ENCODE measurements at places on chromosomes 1 and 21.

GRCh38 chr1:229161740-229162139 is 109.2 kb upstream of the RAB4A start:
- DNase-seq, result no peak

- DNase-seq, result no peak
Observed at GRCh38 chr1:76124196-76124595, 49.6 kb downstream of the ST6GALNAC3 start.

GRCh38 chr1:44685881-44686280 is 11.4 kb downstream of the ARMH1 start:
- DNase-seq, result no peak

DNA sequence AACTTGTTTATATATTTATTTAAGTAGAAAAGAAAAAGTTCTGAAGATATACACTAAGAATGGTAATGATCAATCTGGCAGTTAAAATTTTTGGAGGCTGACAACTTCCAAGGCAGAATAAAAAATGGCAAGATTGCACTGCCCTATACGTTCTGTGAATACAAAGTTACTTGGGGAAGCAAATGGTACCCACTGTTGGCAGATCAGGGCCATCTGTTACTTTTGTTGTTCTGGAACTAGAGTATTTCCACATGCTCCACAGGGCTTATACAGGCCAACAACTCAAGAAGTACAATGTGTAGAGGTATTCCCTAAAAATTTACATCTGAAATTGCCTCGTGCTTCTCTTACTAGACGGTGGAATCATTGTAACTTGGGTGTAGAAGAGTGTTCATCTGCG is 53.2 kb downstream of the AHCTF1 start:
- no peak for DNase-seq

GRCh38 chr21:43300496-43301408 is 126.2 kb downstream of the SIK1 start:
- peak; percentile 33 for DNase-seq

- DNase-seq, result no peak
Observed at GRCh38 chr1:166122873-166123466, 43.8 kb downstream of the FAM78B start.

DNA sequence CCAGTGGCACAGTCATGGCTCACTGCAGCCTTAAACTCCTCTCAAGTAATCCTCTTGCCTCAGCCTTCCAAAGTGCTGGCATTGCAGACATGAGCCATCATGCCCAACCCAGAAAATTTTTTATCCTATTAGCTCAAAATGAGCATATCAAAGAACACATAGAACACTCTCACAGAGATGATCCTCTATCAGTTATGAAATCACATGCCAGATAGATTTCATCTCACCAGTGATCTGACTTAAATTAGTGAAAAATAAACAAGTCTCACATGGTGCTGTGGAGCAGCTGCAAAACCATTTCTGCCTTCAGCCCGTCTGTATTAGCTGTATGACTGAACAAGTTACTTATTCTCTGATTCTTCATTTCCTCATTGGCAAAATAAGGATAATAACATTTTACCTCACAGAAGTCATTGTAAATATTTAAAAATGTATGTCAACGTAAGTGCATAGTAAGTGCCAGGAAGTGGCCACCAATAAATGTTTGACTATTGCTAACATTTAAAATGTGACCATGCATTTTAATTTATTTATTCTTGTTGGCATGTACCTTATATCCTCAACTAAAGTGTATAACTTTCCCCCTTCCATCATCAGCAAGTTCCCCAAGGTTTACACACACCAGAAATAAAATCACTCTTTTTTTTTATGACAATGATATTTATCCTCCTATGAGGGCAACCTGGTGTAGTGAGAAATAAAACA is 29.0 kb upstream of the SLC19A2 start:
- peak; percentile 11 for DNase-seq

GRCh38 chr1:194618101-194618500 is 1431.7 kb upstream of the B3GALT2 start:
- DNase-seq, result no peak

GRCh38 chr1:59434336-59434735 is 137.4 kb downstream of the FGGY start:
- no peak for DNase-seq

DNA sequence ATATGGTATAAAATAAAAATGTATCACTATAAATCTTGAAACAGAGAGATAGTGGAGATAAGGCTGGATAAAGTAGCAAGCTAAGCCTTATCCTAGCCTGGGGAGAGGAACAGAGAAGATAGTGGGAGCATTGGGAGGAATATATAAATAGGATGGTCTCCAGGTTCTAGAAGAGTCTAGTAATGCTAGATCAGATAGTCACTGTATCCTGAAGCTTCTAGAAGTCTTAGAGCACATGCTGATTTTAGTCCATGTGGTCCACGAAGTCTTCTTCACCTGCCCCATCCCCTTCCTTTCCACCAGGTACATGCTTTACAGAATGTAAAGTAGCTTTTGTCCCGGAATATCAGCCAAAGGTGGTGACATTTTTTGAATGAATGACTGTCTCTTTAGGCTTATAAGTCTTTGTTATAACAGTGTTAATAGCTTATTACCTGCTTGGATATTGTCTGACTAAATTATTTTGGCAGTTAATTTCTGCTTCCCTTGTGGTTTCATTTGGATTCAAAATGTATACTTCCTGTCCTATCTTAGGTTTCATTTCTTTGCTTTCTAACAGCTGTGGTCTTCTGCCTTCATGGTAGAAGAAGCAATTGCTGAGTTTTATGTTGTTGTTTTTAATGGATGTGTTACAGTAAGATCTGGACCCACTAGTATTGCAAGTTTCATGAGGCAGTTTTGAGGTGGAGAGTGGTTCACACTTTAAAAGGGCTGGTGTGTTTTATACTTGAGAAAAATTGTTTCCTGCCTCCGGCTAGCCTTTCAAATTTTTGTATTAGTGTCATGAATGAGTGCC is 5.9 kb downstream of the SMG7 start:
- DNase-seq, result no peak

DNA sequence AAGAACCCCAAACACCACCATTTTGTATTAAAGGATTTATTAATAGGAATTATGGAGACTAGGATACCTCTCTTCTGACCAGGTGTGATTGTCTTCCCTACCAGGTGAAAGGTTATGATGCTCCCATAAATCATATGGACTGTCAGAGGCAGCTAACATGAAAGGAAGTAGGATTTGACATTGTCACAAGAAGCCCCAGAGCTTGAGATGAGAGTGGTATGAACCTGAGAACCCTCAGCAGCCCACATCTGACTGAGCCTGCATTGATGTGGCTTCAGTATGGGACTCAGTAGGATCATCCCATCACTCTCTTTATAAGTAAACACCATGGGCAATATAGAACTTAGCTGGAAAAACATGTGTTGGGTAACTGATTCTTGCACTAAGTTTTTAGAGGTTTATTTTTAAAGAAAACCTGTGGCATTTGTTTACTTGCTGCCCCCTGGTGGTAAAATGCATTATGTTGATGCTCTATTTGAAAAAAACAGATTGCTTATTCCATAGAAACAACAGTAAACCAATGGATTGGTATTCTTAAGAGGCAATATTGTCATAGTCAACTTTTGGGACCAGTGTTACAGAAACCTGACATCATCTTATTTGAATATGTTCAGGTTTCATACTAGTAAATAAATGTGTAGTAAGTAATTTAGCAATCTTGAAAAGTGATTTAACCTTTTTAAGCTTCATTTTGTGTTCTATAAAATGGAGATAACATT is 16.6 kb upstream of the CACYBP start:
- peak; percentile 67 for DNase-seq

DNA sequence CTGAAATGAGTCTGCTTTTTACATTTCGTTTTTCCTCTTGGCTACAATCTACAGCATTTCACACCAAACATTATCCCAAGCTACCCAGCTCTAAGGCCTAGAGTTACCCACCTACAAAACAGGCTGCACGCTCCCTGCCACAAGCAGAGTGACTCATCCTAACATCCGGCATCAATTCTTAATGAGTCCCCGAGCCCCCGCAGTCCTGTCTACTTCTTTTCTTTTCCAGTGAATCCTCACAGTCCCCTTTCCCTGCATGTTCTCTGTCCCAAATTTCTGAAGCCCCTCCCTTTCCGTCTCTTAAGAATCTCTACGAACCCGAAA is 650 bp downstream of the PCNX2 start:
- DNase-seq, result peak; percentile 64

- DNase-seq, result no peak
Observed at GRCh38 chr1:117561551-117561950, 44.3 kb upstream of the TENT5C start.

GRCh38 chr1:198597690-198598430 is 41.0 kb upstream of the PTPRC start:
- no peak for DNase-seq

DNA sequence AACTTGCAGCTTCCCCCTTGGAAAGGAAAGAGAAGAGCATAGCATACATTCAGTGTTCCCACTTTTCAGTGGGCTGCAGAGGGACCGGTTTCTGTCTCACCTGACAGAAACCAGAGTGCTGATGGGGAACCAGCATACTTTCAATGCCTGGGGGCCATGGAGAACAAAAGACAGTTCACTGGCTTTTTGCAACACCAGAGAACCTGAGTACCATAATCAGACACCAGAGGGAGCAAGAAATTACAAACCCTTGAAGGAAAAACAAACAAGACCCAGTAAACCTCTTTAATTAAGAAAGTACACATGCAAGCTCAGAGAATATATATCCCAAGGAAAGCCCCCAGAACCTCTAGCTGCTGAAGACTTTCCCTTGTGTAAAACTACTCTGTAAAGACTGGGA is 51.1 kb downstream of the CSMD2 start:
- DNase-seq, result peak; percentile 34

- peak; percentile 63 for DNase-seq
Observed at GRCh38 chr1:179251675-179252074, 22.2 kb upstream of the ABL2 start.

DNA sequence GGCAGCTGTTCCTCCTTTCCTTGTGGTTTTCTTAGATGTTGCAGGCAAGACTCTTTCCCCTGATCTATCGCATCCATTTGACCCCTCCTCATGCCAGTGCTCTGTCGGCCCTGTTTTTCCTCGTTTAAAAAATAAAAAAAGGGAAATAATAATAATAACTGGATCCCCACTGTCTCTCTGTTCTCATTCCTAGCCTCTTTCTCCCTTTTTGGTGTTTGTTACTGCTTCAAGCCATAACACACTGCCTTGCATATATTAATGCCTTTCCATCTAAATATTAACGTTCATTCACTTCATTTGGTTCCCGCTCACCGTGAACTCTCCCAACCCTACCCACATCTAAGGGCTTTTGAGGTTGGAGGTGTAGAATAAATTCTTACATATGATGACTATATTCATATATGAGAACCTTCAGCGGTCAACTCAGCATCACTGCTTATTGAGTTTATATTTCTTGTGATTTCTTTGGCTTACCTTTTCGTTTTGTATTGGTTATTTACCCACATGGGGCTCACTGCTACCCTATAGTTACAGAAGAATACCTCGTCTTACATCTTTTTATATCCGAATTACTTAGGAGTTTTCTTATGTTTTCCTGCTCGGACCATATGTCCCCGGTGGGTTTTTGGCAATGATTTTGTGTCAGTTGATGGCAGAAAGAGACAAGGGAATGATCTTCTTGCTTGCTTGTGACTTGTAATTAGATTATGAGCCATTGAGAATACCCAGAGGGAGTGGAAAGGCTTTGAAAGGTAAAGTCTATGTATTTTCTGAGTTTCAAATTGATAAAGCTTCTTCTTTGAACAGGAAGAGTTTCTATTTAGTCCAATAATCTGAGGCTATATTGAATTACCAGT is 805 bp downstream of the ATG4C start:
- DNase-seq, result peak; percentile 34

DNA sequence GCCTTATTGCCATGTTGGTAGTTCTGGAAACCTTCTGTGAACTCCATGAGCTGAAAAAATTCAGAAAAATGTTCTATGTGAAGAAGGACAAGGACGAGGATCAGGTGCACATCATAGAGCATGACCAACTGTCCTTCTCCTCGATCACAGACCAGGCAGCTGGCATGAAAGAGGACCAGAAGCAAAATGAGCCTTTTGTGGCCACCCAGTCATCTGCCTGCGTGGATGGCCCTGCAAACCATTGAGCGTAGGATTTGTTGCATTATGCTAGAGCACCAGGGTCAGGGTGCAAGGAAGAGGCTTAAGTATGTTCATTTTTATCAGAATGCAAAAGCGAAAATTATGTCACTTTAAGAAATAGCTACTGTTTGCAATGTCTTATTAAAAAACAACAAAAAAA is 57.4 kb downstream of the KCNK1 start:
- no peak for DNase-seq

- peak; percentile 64 for DNase-seq
Observed at GRCh38 chr21:26918323-26919079, 48.4 kb downstream of the ADAMTS5 start.

DNA sequence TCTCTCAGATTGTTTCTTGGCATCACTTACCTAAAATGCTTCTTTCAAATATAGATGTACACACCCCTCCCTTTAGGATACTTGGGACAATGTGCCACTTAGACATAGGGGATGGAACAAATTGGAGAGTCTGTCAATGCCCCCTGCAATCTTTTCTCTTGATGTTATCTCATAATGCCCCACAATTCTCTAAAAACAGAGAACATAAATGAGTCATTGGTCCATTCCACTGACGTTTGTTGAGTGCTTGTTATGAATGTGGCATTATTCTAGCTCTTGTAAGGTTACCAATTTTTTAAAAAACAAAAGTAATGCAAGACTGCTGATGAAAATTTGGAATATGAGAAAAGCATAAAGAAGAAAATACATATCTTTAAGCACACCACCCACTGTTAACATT is 5.6 kb upstream of the SMIM11 start:
- no peak for DNase-seq

DNA sequence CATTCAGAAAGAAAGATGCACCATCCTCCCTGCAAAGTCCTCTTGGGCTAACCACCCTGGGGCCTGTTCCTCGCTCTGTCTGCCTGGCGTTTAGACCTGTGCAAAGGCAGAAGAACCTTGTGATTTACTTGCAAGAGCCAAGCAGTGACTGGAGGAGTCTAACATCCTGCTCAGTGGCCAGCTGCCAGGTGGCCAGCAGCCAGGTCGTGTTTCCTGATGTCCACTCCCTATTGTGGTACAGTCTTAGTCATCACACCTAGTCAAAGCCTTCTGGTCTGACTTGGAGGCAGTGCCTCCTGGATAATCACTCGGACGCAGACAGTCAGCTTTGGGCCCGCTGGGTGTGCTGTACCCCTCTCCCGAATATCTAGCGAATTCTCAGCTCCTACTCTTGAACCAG is 118.1 kb downstream of the PGBD5 start:
- DNase-seq, result peak; percentile 88

DNA sequence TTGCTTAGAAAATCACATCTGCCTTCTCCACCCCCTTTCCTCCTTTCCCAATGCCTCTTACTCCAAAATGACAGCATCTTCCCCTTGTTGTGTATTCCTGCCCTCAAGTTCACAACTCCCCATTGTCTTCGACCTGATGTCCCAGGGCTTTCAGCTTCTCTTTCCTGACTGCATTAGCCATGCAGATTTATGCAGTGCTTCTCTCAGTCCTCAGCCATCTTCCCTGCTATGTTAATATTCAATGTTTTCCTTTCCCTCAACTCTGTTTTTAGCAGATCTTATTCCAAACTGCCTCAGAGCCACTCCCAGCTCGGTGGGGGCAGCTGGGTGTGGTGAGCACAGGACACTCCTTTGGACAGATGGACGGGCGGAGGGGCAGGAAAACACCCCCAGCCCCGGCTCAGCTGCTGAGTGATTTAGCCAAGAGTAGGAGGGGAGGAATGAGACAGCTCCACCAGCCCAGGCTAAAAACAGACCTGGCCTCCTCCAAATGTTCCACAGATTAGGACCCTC is 71.0 kb downstream of the CD2 start:
- DNase-seq, result no peak

- peak; percentile 75 for DNase-seq
Observed at GRCh38 chr1:58762806-58763205, 21.0 kb downstream of the JUN start.

All from fibroblast of mammary gland (primary cell).